Stimulated activated CD4-positive, alpha-beta T cell treated with anti-CD3 and anti-CD28 coated beads, Interleukin-1b, Interleukin-23, amount 100 ng/mL, for 48 hours (primary cell): ENCODE measurements at places on chromosomes 4 and X.

- DNase-seq: no peak
Measured at GRCh38 chr4:84498935-84499623, at the start of gene NKX6-1. TSS of gene NKX6-1 (minus strand) at chr4:84499292. CDS start at chr4:84498228, 1,064 bp downstream.

GRCh38 chr4:83128240-83128929 lies 13.9 kb upstream of the PLAC8 start:
- DNase-seq: no peak

DNA sequence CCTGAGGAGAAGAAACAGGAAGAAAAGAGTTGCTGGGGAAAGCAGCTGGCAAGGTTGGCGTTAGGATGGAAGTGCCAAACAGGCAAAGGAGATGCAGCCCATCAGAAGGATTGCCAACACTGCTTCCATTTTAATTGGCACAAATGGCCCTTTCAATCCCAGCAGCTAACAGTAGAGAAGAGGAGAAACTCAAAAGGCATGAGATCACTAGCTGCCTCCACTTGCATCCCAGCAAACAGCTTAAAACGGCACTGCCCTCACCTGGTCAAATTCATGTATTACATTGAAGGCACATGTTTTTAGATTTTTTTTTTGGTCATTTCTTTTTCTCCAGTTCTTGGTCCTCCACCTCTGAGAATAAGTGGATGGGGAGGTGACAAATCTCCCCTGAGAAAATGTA lies 14.9 kb upstream of the LOC101059915 start:
- peak; percentile 45 for DNase-seq

DNA sequence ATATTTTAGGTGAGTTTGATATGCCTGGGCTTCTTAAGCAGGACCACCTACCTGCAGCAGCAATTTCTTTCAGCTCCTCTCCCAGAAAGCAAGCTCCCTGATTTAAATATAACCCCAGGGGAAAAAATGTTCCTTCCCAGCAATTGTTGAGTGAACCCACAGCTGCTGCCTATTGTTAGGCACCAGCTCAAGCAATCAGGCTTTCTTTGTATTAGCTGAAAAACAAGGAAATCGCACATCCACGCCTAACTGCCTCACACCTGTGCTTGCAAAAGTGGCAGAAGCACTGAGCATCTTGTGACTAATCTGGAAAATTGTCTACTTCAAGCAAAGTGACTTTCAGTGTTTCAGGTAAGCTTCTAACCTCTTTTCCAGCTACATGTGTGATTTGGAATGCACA lies 432.2 kb downstream of the SMARCA1 start:
- DNase-seq: no peak

DNA sequence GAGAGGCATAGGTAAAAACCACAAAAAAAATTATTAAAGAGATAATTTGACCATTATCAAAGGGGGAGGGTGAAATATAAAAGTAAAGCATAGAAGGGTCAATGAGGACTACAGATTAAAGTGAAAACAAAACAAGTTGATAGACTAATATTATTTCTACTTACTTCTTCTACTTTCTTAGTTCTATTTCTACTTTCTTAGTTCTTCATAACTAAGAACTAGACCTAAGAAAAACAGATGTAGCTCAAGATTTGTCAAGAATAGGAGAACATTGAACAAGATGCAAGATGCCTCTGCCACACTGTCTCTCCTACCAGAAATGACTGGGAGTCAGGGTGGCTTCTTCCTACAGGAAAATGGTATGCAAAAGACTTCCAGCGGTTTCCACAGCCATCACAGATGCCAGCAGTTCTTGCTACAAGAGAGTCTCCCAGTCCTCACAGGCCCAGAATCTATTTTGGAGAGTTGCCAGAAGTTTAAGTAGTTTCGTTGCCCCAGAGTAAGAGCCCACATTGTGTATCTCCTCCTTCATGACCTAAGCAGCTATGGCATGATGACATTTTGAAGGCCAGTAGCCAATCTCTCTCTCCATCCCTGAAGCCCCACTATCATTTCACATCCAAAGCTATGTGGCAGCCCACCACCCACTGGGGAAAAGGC lies 42.9 kb upstream of the DDX60 start:
- DNase-seq: no peak

DNA sequence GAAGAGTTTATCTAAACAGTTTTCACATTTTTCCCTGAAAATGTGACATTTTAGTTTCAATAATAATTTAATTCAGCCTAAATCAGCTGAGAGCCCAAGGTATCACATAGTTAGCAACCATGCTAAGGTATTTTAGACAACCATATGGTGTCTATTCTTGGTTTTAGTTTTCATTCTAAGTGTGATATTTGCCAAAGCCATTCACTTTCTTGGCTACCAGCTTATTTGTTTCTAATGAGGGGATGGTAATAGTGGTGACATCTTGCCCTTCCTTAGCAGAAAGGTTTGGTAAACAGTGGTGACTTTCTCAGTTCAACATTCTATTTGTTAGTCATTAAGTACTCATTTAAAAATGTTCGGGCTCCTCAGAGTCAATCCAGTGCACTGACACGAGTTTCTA lies 854.9 kb upstream of the HTR2C start:
- no peak for DNase-seq

DNA sequence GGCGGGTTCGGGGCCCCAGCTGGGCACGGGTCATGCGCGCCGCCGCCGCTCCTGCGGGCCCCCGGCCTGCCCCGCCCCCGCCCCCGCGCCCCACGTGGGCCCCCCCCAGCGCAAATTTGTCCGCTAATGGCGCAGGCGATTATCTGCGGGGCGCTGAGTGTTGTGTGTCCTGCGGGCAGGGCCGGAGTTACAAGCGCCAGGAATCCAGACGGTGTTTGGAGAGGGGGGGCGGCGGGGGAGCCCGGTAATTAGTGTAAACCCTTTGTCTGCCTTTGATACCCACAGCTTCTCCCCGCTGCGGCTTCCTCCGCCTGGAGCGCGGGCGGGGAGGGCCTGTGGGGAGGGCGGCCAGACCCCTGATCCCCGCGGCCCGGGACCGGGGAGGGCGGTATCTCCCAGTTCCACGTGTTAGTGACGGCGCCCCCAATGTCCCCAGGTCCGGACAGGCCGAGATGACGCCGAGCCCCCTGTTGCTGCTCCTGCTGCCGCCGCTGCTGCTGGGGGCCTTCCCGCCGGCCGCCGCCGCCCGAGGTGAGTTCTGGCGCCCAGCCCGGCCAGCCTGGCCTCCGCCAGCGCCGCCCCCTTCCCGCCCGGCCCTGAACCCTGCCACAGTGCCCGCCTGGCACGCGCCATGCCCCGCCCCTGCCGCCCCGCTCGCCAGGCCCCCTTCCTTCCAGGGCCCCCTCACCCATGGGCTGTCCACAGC lies 761 bp downstream of the FGFRL1 start:
- peak; percentile 19 for DNase-seq

- DNase-seq: no peak
Measured at GRCh38 chr4:124184792-124185191, 527.7 kb downstream of the ANKRD50 start.

- no peak for DNase-seq
Measured at GRCh38 chrX:109841869-109842579, 109.0 kb upstream of the ACSL4 start.

GRCh38 chr4:2930758-2931511 lies 32.3 kb downstream of the NOP14 start:
- DNase-seq: no peak

DNA sequence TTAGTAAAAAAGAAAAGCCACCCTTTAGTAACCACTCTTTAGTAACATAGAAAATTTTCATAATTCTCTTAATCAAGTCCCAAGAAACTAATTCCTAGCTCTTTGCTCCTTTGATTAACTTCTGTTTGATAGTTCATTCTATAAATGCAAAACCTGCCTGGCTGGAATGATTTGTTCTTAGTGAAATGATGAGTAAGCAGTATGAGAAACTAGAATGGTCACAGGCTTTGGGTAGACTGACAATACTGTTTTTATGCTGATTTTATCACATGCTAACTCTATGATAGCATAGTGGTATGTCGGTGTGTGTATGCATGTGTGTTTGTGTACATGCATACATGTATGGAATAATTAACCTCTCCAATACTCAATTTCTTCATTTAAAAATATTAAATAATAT lies 81.2 kb downstream of the SYTL5 start:
- DNase-seq: no peak

GRCh38 chr4:51894059-51894645 lies 51.2 kb downstream of the DCUN1D4 start:
- no peak for DNase-seq

- no peak for DNase-seq
Measured at GRCh38 chr4:4721636-4722035, 137.8 kb upstream of the MSX1 start.

GRCh38 chr4:127450276-127450675 lies 182.5 kb upstream of the INTU start:
- DNase-seq: no peak

- peak; percentile 49 for DNase-seq
Measured at GRCh38 chrX:71533851-71534561, 1.1 kb downstream of the OGT start.

GRCh38 chr4:188400451-188400850 lies 261.2 kb downstream of the TRIML1 start:
- no peak for DNase-seq

DNA sequence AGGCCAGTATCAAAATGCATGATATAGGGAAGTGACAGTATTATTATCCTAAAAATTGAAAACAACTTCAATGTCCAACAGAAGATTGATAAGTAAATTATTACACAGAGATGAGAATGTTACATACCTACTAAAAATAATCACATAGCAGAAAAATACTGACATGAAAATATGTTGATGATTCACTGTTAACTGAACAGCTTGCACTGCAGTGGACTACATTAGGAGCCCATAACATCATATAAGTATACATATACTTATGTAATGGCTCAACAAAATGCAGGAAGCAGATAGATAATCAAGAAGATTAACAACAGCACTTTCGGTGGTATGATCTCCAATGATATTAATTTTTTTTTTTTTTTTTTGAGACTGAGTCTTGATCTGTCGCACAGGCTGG lies 7.1 kb downstream of the CLOCK start:
- no peak for DNase-seq

DNA sequence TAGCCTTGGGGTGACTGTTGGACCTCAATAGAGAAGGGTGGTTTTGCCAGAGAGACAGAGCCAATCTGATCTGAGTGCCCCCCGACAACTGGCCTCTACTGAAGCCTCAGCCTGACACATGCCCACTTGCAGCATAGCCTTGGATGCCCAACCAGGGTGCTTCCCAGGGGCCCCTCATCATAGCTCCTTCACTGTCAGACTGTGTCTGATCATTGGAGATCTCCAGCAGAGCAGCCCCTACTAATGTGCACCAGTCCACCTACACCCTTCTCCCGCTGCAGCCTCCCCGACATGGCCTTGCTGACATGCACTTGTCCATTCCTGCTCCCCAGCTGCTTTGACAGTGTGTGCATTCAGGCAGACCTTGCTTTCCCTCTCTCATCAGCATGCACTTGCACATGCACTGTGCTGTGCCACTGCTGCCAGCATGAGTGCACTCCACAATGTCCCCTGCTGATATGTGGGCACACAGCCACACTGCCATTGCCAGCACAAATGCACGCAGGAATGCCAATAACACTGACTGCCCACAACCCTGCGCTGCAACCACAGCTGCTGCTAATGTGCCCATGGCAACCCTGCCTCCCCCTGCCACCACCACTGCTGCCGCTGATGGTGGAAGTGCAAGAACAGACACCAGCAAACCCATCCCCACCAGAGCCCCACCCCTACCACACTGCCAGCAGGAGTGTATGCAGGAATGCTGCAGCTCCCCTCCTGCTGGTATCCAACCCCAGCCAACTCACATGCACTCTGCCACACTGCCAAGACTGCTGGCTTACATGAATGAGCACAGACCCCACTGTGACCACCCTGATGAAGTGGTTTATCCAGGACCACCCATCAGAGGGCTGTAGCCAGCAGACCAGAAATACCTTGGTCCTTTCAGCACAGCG lies 68.1 kb upstream of the ZMAT1 start:
- DNase-seq: no peak

DNA sequence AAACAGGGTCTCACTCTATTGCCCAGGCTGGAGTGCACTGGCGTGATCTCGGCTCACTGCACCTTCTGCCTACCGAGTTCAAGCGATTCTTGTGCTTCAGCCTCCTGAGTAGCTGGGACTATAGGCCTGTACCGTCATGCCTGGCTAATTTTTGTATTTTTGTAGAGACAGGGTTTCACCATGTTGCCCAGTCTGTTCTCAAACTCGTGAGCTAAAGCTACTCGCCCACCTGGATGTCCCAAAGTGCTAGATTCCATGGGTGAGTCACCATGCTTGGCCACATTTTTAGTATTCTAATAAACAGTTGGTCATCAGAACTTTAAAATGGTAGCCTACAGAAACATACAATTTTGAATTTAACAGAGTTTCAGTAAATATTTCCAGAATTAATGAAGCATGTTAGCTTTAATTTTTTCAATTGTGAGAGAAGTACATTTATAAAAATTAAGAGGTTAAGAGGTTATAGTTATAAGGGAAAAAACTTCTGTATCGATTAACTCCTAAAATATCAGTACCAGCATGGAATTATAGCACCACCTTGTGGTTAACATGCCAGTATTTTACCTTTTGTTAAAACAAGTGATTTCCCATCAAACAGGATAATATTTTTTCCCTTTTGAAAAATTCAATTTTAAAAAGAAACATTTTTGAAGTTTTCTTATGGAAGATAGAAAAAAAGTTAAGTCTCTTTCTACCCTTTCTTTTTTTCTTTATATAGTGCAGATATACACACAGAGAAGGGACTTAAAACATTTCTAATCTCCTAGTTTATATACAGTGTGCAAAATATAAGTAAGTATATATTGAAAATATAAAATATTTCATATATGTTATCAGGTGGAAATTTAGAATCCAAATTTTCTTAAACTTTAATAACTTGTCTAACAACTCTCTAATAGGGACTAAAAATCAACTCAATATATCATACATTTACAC lies 35.4 kb downstream of the CEP44 start:
- no peak for DNase-seq

DNA sequence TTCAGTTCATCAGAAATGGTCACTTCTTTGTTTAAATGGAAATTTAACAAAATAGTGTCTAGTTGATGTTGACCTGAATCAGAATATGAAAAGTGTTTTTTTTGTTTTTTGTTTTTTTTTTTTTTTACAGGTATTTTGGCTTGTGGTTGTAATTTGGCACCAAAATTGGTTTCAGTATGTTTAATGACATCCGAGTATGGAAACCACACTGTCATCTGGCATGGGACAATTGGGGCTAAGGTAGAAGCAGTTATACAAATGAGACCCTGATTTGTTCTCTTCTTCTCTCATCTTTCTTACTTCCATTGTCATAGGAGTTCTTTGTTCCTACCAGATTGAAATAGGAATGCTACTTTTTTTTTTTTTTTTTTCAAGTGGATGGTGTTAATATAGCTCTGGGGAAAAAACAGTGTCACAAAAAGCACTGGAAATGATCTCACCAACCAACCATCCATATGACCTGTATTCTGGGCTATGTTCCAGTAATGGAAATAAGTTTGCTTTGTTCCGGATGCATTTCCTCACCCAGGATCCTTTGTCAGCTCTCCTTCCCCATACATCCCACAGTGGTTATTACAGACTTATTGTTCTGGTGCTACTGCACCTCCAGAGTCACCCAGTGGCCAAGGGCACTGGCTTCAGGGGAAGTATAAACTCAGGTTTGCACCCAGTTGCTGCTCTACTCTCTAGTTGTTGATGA lies 95.8 kb downstream of the ATXN3L start:
- DNase-seq: no peak
